ENCODE measurements at places on chromosomes 2 and 18.

DNA sequence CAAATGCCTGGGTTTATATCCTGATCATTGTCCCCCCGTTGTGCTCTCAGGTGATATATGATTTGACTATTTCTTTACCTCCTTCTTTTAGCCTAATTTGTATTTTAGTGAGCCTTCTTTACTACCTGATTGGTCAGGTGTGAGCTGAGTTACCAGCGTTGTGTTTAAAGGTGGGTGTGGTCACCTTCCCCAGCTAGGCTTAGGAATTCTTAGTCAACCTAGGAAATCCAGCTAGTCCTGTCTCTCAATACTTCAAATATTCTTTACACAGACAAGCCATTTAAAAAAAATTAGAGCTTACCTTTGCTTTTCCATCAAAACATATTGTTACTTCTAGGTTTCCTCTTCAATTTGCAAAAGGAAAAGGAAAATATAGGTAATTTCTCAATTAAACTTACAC is 30.2 kb downstream of the KYNU start:
- no peak for DNase-seq

- no peak for DNase-seq
These were observed 97.5 kb upstream of the CTAGE1 start for GRCh38 chr18:22515250-22515649.

GRCh38 chr18:902229-902628 is 2.4 kb upstream of the ADCYAP1 start:
- DNase-seq: no peak

DNA sequence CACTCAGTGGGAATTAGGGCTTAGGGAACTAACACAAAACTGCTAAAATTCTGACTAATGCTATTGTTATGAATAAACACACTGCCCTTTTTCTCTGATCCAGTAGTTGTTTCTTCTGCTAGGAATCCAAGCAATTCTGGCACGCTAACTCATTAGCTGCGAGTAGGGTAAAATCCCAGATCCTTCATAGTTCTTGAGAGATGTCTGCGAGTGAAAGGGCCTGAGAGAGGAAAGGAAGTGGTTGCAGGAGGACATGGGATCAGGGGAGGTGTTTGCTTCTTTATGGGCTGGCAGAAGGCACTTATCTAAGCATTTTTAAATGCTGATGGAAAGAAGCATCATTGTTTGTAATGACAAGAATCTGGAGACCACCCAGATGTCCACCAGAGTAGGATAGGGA is 9.4 kb downstream of the MAP3K19 start:
- no peak for DNase-seq

- no peak for DNase-seq
These were observed 65.2 kb downstream of the RNF152 start for GRCh38 chr18:61827591-61827990.

DNA sequence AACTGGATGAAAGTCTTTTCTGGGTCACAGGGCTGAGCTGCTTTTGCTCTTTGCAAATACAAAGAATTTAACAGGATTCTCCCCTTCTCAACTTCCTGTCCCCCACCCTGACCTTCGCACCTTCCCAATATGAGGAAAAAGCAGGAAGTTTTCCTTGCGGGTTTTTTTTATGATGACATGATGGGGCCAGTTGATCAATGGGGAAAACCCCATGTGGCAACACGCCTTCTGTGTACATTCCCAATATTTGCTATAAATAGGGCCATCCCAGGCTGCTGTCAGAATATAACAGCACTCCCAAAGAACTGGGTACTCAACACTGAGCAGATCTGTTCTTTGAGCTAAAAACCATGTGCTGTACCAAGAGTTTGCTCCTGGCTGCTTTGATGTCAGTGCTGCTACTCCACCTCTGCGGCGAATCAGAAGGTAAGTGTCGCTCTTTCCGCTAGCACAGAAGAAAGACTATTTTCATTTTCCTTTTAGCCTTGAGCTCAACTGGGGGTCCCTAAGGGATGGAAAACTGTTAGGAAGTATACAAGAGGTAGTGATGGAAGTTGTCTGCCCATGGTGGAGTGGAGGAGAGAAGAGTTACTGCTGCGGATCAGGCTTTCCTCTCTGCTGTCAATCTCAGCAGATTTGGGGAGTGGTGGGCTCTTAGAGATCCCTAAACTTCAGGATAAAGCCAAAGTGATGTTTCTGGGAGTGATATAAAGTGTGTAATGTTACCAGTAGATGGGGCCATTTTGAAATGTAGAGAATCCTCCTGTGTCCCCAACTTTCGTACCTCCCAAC is at the start of gene CCL20:
Gene CCL20, plus strand, starts transcription at position 281 of the 792 bp plus-strand sequence. Its CDS starts 70 bp downstream, at position 351.
- no peak for DNase-seq

DNA sequence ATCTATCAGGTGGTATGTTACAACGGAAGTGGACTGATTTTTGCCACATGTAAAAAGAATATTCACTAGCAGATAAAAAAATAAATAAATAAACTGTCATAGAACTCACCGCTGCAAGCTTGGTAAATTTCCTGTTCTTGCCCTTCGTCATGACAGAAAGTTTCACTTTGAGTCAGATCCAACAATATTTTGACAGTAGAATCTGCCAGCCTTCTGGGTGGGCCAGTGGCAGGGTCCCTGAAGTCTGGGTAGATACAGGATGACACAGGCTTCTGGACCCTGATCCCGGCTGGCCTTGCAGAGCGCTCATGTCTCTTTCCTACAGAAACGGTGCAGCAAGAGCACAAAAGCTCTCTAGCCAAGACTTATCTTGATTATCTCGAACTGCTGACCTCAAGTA is 97.8 kb upstream of the PMAIP1 start:
- no peak for DNase-seq

- no peak for DNase-seq
These were observed 25.9 kb downstream of the CCDC85A start for GRCh38 chr2:56209701-56210100.

DNA sequence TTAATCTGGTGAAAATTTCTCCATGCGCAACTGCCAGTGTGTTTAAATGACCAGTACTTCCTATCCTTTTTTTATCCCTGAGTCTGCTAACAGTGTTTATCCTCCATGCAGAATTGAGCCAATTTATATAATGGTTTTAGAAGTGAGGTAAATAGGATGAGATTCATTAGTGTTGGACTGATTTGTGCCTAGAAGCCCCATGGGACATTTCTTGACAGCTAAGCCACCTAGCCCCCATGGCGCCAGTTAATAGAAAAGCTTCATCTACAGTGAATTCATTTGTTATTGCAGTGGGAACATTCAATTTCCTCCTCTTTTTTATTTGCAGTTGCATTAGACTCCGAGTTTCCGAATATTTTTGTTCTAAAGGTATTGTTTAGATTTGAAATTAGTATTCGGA is 175.6 kb downstream of the ARL6IP6 start:
- DNase-seq: no peak

DNA sequence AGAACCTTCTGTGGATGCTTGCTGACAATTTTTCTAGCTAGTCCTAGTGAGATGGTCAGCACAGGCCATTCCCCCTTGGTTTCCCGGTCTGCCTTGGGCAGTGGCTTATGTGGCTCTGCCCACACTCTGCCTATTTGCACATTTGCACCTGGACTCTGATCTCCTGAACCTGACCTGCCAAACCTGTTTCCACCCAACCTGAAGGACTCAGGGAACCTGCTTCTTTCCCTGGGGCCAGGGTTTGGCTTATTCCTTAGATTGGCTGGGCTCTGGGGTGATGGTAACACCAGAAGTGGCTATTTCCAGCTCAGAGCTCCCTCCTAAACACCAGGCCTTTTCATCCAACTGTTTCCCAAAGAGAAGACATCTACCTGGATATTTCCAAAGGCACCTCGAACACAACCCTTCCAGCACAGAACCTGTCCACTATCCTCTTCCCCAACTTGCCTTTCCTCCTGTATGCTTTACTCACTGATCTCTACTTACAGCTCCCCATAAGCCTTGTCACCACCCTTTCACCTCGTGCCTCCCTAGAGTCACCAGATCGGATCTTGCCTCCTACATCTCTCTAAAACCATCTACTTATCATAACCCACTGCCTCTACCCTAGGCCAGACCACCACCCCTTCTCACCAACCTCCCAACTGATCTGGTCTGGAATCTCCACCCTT is 5.8 kb upstream of the MTA3 start:
- no peak for DNase-seq

DNA sequence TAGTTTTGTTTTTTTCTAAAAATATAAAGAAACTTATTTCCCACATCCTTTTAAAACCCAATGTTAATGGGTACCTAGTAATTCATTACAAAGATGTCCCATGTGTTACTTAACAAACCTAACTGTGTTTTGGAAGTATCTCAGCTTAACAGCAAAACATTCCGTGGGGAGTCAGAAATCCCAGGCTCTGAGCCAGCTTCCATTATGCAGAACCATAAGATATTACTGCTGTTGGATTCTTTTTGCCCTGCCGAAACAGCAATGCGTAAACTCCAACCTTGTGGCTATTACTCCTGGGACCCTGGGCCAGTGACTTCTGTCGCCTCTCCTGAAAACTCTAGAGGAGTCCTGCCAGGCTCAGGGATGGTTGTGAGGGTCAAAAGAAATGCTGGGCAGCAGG is 174.1 kb downstream of the UXS1 start:
- no peak for DNase-seq

DNA sequence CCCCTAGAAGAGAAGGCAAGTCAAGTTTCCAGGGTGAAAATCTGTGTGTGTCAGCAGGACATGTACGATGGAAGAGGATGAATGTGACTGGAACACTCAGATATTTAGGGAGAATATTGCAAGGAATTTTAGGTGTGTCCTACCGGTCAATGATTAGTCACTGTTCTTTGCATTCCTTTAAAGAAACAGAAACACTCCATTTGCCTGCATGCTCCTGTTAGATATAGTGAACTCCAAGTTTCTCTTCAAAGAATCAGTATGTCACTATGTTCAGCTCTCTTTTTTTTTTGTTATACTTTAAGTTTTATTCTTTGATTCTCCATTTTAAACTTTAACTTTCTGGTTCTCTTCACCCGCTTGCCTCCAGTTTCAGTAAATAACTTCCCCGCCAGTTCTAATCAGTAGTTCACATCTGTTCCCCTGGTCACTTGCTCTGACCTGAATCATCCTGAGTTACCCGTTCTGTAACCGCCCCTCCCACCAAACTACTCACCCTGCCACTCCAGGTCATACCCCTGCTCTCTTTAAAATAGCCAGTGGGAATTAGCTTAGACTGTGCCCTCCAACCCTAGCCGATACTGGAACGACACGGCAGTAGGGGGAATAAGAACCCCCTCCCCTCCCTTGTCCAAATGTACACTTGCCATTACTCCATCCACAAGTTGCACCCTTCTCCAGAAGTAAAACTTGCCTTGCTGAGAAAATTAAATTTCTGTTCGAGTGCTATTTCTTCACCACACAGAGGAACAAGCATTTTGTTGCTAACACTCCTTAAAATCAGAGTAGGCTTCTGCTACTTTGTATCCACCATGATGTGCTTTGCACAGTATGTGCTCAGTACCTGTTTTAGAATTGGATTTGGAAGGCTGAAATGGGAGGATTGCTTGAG is 268.4 kb downstream of the METTL4 start:
- DNase-seq: no peak

DNA sequence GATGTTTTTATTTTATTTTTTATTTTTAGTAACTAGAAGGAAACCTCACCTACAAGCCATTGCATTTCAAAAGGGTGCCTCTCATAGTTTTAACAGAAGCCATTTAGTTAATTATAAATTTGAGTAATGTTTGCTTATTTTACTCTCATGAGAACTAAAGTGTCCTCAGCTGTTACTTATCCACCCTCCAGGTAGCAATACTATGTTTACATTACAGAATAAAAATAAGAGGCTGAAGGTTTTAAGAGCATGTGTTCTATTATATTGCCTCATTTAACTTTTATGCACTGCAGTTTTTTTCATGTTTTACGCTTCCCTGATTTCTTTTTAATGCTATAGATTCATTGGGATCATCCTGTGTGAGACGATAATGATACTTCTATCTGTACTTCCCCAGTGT is 235.5 kb downstream of the THSD7B start:
- DNase-seq: no peak

- DNase-seq: no peak
These were observed 34.4 kb downstream of the PLEKHA3 start for GRCh38 chr2:178514664-178515063.

DNA sequence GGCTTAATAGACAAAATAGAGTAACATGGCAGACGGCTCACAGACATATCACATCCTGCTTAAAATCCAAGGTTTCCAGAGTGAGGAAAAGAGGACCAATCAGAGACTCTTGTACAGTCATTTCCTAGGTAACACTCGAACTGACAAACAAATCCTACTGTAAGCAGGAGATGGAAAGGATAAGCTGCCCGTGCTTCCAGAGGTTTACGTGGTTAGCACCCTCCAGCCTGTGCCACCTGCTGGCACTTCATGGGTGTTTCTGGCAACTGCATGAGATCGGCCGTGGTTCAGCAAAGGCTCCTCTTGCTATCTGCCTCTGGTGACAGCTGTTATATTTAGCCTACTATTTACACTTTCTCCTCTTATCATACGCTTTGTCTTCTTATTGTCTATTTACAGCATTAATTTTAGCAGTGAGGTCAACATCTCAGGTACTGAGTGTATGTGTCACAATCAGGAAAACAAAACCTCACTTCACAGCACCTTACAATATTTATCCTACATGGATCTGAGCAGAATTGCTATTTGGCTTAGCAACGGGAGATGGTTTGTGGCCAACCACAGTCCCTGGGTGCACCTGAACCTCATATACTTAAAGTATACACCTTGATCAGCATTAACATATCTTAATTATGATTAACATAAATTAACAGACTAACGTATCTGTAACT is 226.9 kb downstream of the TMEM163 start:
- no peak for DNase-seq

GRCh38 chr2:200650195-200650594 is 64.4 kb downstream of the AOX1 start:
- no peak for DNase-seq

DNA sequence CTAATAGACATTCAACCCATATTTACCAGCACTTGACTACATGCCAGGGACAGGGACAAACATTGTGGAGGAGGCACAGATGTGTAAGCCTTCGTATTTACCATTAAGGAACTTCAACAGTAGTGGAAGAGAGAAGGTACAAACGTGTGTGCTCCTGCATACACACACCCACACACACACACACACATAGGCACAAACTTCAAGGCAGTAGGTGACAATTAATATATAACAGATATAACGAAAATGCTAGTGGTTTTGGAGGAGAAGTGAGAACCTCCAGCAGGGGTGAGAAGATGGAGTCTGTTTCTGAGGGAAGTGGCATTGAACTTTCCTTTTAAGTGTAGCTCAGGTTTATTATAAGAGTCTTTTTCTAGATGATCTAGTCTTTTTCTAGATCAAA is 231.1 kb downstream of the SETBP1 start:
- no peak for DNase-seq

DNA sequence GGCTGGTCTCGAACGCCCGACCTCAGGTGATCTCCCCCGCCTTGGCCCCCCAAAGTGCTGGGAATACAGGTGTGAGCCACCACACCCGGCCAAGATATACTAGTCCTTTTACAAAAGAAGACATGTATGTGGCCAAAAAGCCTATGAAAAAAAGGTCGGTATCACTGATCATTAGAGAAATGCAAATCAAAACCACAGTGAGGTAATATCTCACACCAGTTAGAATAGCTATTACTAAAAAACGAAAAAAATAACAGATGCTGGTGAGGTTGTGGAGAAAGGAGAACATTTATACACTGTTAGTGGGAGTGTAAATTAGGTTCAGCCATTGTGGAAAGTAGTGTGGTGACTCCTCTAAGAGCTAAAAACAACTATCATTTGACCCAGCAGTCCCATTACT is 26.4 kb downstream of the KLHL23 start:
- DNase-seq: no peak

Measured in stimulated activated CD8-positive, alpha-beta memory T cell treated with anti-CD3 and anti-CD28 coated beads, Interleukin-15, amount 100 ng/mL, for 4 hours (primary cell).